ENCODE measurements at places on chromosomes 1 and 21.

DNA sequence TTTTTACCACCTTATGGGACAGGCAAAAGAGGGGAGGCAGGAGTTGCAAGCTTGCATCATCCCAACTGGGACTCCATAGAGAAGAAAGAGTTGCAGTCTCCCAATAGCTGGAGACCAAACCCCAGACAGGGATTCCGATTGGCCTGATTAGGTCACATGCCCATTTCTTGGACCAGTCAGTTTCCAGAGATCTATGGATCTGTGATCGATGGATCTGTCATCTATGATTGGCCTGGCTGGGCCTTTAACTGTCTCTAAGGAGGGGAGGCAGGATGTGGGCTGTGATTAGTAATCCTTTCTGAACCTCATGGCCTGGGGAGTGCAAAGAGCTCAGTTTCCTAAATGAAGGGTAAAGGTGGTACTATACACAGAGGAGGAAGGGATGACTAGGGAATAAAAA lies 252.1 kb downstream of the MATN1 start:
- no peak for DNase-seq

DNA sequence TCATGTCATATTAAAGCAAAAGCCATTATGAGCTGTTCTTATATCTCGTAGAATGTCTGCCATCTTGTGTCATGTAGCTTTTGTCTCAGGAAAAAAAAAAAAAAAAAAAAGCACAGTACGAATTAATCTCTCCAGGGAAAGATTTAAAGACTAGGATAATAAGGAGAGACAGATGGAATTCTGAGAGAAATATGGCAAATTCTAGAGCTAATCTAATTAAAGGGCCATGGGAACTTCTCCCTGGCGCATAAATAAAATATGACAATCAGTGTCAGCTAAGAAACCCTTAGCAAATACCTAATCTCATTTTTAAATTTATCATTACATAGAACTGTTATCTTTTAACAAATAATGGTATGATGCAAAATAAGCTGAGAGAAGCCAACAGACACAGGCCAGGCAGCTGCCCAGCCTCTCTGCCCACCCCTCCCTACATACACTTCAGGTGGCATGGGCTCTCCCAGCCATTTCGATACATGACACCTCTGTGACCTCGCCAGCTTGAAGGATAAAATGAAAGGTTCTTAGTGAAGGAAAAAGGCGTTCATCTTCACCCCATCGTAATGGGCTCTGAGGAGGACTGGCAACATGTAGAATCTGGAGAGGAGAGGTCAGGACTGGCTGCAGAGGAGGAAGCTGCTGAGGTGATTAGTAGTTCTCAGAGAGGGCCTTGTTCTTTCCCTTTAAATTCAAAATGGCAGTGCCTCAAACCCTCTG lies 39.8 kb downstream of the DISC1 start:
- no peak for DNase-seq

DNA sequence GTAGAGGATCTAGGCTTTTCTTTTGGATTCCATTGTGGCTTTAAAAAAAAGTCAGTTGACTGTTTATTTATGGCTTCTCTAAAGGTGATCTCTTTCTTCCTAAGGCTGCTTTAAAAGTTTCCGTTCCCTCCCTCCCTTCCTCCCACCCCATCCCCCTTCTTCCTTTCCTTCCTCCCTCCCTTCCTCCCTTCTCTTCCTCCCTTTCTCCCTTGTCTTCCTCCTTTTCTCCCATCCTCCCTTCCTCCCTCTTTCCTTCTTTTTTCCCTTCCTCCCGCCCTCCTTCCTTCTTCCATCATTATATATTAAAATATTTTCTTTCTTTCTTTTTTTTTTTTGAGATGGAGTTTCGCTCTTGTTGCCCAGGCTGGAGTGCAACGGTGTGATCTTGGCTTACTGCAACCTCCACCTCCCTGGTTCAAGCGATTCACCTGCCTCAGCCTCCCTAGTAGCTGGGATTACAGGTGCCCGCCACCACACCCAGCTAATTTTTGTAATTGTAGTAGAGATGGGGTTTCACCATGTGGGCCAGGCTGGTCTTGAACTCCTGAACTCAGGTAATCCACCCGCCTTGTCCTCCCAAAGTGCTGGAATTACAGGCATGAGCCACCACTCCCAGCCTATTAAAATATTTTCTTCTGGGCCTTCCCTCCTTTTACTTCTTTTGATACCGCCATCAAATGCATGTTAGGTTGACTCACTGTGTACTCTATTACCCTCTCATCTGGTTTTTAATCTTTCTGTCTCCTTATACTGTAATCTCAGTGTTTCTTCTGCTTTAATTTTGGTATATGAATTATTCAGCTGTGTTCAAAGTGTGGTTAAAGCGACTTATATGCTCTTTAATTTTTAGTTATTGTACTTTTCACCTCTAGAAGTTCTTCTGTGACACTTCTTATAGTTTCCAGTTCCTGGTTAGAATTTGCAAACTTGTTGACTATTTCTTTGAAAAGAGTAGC lies 59.2 kb upstream of the ATP5PO start:
- DNase-seq = no peak

- no peak for DNase-seq
These were observed 270.6 kb downstream of the TPR start for GRCh38 chr1:186104459-186104858.

All from GF-D8 (cell line).